Natural killer cell treated with Interleukin-12 subunit alpha and Interleukin-12 subunit beta and Interleukin-15 and Interleukin-18, amount 100 ng/mL, for 72 hours (primary cell): ENCODE measurements at places on chromosomes 1 and 21.

- no peak for DNase-seq
These were observed 498.1 kb downstream of the NEGR1 start for GRCh38 chr1:71784241-71784640.

GRCh38 chr1:219959540-219960203, 31.3 kb upstream of the SLC30A10 start:
- no peak for DNase-seq

DNA sequence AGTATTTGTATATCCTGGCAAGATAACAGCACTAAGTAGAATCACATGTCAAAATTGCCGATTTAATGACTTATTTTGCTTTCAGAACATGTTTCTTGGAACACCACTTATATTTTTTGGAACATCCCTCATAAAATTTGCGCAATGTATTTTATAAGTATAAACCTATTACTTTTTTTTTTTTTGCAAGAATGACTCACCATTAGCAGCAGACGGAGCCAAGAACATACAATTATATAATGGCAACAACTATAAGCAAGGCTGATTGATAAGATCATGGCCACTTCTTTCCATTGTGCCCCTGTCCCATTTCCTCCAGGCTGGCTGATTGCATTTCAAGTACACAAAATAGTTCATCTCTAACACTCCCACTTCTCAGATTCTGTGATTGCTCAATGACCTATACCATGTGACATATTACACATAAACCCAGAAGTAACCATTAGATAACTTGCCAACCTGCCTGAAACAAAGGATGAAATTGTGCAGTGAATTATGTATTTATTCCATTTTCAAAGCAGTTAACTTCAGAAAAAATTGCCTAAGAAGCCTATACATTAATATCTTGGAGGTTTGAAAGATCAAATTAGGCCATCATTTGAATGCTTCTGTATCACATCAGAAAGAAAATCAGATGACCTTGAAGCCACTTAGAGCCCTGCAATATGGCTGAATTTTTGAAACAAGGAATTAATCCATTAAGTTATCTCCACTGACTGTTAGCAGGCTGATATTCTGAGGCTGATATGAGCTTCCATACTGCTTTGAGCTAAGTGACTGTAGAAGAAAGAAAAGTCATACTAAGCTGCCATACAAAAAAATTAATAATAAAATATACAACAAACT, 77.8 kb upstream of the PRMT6 start:
- DNase-seq: no peak

- DNase-seq: no peak
These were observed 88.2 kb downstream of the ZSCAN20 start for GRCh38 chr1:33560680-33561079.

DNA sequence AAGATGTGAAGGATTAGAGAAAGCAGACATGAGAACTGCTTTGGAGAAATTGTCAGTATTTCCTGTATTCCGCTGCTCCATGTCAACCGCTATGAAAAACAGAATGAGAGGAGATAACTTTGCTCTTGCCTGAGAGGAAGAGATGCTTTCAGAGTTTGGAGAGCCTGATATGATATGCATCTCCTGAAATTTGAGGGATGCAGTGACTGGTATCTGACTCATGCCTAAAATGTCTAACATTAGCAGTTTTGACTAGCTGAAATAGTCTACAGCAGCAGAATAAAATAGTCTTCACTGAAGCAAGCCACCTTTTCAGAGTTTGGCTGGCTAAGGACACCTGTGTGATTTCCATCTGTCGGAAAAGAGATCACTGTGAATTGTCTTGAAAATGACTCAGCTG, 165.8 kb upstream of the LRRC7 start:
- DNase-seq: no peak

- peak; percentile 63 for DNase-seq
These were observed 70.5 kb upstream of the HSPA13 start for GRCh38 chr21:14453339-14454015.

GRCh38 chr21:35646606-35647005, 413.7 kb downstream of the SETD4 start:
- DNase-seq: no peak

DNA sequence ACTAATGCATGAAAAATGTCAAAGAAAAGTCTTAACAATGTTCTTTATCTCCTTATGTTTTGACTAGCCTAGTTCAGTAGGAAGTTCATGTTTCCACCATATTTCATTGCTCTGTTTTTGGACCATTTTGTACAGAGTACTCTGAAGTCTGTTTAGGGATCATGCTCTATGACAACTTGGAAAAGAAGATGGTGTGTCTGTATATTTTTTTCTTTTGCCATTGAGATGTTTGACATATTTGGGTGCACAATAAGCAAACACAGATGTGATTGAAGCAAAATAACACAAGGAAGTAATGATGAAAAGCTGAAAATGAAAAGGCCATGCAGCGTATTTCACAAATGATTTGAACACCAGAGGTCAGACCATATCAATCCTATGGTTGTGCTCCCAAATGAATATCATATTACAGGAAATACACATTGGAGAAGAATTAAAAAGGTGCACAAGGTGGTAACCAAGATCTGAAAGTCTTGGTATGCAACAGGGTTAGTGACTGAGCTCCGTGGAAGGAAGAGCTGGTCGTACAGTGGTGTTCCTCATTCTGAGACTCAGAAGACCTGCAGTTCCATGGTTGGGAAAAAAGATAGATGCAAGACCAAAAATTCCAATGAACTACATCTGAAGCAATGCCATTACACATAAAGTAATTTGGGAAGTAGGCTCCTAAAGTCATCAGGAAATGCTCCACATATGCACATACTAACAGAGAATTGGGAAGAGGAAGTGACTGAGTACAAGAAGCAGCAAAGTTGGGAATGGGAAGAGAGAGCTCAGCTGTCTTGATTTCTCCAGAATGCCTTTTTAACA, 463.5 kb downstream of the LMO4 start:
- no peak for DNase-seq
